ENCODE measurements at places on chromosomes 1 and 21.
A peak's percentile ranks its signal among the peaks of the same experiment; 100 is the strongest.

GRCh38 chr1:236228411-236228810 is 53.3 kb downstream of the ERO1B start:
- DNase-seq = no peak

DNA sequence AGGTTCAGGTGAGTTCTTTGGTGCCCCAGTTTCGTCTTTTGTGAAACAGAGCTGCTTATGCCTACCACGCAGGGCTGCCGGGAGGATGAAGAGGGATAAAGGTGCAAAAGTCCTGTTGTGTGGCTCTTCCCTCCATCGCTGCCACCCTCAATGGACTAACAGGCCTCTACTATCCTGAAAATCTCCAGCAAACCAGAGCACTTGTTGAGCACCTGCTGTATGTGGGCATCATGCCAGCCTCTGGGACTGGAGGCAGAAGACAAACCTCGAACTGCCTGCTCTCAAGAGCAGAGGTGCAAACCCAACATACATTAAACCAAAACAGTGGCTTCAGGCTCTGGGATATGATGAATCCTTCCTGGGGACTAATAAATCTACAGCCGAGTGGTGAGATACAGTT is 174.1 kb downstream of the ACTL8 start:
- no peak for DNase-seq

DNA sequence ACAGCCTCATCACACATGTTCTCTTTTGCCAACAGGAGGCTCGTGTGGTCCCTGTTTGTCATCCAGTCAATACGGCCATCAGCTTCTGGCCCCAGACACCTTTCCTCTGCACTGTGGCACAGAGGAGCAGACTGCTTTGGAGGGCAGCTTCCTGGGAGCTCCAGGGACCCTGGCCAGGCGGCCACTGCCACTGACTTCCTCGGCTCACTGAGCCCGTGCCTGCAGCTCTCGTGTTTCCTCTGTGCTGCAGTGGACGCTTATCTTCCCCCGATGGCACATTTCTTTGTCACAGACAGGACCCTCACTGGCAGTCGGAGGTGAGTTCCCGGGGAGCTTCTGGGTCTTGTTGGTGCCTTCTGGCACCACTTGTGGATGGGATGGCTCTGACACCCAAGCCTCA is 67.0 kb upstream of the DIRAS3 start:
- DNase-seq = no peak

GRCh38 chr1:171850651-171851350 is 9.5 kb downstream of the DNM3 start:
- DNase-seq = no peak

- no peak for DNase-seq
Observed at GRCh38 chr1:72827278-72827677, 544.9 kb upstream of the NEGR1 start.

DNA sequence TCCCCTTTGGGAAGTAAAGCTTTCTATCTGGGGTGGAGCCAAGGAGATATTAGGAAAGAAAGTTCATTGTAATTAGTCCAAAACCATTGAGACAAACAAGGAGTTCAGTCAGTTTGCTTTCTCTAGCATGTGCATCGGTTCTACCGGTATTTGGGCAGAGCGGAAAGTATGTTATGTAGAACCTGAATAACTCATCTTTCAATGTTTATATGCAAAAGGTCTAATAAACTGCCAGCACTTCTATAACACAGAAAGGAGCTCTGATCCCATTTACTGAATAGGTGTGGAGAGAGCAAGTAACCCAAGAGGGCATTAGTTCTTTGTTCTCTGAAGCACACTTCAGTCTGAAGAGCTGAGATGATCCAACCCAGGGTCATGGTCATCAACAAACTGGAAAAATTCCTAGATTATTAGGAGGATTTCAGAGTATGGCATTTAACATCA is 3.5 kb downstream of the TGFB2 start:
- DNase-seq = no peak

GRCh38 chr21:42262831-42263231 is 43.9 kb downstream of the ABCG1 start:
- DNase-seq = no peak

DNA sequence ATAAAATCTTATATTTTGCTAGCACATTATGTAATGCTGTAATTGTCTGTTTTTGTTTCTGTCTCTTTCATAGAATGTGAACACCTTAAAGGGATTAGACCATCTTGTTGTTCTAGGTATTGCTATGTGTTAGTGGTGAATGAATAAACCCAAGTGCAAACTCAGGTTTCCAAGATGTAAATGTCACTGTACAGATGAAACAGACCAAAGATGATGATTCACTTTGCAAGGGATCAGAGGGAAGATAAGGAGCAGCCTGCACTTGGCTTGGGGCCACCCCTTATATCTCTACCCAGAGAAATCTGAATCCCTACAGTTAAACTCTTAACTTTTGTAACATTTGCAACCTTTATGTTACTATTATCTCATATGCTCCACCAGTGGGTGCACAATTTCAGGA is 25.4 kb downstream of the UROD start:
- no peak for DNase-seq

DNA sequence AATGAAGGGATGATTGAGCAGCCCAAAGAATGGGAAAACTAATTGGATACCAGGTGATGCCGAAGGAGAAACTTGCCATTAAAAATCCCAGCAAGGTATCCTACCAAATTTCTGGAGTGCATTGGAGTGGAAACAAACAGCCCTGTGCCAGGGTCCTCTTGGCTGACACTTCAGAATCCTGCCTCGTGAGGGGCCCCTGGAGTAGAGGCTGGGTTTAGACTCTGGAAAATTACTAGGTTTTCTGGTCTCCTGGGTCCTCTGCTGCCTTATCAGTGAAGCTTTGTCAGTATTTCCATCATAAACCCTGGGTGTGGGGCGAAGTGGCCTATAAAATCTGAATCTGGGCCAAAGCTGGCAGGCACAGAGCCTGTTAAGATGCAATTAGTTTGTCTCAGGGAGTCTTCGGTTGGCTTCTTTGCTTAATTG is 289.2 kb upstream of the USP24 start:
- no peak for DNase-seq

- DNase-seq = no peak
Observed at GRCh38 chr1:23448846-23449245, 24.3 kb upstream of the TCEA3 start.

GRCh38 chr1:68185743-68186142 is 46.6 kb downstream of the WLS start:
- no peak for DNase-seq

- no peak for DNase-seq
Observed at GRCh38 chr21:45998276-45998701, 16.7 kb downstream of the COL6A1 start.

DNA sequence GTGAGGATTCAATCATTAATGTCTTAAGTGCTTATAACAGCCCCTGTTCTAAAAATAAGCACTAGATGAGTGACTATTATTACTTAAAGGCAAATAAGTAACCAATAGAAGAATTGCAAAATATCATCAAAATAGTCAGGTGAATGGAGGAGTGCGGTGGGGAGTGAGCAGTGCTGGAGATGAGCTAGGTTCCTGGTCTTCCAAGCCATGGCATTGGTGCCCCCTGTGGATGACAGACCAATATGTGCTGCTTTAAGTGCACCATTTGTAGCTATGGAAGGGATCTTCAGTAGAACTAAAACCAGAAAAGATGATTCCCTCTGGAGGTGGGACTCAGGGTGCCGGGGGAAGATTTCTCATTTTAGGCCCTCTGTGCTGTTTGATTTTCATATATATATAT is 46.1 kb upstream of the SLC30A1 start:
- DNase-seq = no peak

DNA sequence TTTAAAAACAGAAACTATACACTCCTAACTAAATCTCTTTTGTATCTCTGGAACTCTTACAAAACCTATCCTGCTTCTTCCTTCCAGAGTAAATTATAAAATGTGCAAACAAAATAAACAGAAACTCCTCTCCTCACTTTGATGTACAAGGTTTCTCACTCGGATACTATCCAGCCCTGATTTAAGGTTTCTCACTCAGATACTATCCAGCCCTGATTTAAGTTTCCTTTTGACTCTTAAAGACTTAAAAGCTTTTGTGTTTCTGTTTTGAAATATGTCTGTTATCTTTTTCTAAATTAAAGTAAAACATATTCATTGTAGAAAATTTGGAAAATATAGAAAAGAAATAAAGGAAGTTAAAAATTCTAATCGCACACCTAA is 132.5 kb downstream of the CRB1 start:
- DNase-seq = no peak

DNA sequence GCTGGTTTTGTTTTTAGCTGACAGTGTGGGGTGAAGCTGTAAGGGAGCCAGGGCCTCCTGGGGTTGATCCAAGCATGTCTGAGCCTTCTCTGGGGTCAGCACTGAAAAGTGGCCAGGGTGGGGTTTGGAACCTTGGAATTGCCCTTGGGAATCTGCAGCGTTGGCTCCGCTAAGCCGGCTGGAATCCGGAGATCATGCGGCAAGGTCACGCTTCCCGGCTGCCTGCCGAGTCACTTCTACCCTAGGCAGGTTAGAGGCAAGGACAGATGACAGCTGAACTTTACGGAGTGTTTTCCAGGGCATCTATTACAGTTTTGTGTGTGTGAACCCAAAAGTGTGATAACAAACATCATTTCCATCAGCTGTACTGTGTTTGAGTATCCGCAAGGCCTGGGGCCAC is 17.1 kb downstream of the ABCG1 start:
- DNase-seq = no peak

DNA sequence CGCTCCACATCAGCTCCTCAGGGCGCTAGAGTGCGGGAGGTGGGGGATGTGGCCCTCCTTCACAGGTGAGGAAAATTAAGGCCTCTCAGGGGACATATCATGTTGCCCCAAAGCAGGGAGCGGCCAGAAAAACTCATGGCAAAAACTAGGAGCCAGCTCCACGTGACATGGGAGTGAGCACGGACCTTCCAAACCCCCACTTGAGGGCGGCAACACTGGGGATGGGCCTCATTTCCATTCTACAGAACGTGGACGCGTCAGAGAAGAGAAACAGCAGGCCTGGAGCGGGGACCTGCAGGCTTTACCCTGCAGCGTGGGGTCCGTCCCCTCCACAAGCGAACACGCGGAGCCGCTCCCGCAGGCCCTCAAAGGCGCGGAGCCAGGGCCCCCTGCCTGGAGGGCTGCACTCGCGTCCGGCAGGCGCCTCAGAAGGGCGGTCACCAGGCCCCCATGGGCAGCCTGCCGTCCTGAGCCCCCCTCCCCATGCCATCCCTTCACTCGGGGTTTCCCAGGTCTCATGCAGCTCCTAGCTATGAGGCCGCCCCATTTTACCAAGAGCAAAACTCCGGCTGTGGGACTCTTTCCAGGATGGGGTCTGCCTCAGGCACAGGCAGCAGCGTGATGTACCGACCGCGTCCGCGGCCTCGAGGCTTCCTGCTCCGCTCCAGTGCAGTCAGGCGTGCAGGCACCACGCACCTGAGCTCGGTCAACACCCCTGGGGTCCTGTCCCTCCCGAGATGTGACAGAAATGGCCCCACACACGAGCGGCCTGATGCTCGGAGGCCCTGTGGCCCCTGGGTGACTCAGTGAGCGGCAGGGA is 5.5 kb downstream of the CFAP410 start:
- DNase-seq = no peak

DNA sequence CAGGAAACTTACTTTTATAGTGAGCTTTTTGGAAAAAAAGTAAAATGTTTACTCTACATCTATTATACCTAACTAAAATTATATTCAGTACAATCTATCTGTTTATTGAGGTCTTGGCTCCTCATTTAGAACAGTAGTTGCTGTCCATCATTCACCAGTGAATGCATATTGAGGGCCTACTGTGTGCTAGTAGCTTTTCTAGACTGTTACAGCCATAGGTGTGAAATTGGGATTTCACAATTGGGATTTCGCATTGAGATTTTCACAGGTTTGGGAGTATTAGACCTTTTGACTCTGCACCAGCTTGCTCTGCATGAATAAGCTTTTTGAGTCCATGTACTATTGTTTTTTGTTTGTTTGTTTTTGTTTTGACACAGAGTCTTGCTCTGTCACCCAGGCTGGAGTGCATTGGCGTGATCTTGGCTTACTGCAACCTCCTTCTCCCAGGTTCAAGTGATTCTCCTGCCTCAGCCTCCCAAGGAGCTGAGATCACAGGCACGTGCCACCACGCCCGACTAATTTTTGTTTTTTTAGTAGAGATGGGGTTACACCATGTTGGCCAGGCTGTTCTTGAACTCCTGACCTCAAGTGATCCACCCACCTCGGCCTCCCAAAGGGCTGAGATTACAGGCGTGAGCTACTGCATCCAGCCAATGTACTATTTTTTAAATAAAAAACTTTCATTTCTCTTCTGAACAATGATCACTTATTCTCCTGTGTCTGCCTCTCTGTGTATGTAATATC is 47.2 kb upstream of the ERRFI1 start:
- DNase-seq = no peak

DNA sequence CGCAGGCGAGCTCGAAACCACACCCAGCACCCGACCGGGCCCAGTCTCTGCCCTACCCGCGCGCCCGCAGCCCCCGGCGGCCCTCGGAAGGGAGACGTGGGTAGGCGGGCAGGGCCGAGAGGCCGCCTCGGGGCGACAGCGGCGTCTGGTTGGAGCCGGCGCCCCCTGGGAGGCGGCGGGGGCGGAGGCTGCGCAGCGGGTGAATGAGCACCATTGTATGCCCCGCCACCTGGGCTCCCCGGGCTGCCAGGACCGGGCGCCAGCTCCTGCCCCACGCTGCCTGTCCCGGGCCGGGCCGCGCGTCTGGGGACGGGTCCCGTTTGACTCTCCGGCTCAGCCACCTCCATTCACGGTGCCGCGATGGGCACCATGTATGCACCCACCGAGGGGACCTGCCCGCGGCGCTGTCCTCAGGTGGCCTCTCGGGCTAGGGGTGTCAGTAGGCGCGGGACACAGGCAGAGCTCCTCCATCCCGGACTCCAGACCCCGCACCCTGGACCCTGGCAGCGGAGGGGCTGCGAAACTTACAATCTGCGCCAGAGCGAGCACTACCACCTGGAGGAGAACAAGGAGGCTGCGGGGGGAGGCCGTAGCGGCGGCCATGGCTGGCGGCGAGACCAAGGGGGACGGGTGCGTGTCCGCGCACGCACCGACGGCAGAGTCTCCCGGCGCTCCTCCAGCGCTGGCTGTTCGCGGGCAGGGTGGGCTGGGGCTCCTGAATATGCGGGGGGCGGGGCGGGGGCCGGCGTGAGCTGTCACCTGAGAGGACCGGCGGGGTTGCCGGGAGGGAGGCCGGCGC is at the start of gene COL9A2:
Gene COL9A2, minus strand, starts transcription at position 692 of the 799 bp plus-strand sequence. Its CDS starts 89 bp downstream, at position 603.
- DNase-seq = peak; percentile 73

DNA sequence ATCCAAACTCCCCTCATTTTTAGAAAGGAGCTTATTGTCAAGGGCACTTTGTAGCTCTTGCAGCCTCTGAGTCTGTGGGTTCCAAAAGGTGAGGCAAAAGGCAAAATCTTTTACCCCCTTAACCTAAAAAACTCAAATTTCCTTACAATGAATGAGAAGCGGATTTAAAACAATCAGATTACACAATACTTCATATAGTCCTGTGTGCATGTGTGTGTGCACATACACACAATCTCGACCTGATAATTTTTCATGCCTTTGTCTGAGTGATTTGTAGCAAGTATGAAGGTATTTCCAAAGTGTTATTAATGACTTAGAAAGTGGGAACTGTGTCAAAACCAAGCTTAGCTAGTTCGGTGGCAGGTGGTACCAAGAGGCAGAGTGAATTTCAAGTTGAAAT is 42.9 kb downstream of the GRIK1 start:
- DNase-seq = no peak

- DNase-seq = no peak
Observed at GRCh38 chr1:30329263-30329753, 394.1 kb downstream of the MATN1 start.
